Esophagus mucosa (tissue), 1 donor: ENCODE measurements at places on chromosomes 2 and 18.

DNA sequence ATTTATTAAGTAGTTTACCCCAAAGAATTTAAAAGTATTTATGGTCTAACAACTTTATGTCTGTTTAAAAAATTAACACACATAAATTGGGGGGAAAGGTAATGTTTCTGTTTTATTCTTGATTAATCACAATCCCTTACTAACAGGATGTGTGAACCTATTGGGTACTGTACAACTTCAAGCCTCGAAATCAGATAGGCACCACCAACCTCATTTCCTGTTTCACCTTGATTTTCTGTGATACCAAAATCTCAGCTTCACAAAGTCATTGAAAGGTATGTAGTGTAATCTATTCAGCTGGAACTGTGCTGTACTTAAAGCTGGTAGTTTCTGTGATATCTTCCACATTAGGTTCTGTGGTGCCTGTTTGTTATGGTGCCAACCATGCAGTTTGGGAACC, 4.0 kb downstream of the RNMT start:
- ATAC-seq, result no peak

DNA sequence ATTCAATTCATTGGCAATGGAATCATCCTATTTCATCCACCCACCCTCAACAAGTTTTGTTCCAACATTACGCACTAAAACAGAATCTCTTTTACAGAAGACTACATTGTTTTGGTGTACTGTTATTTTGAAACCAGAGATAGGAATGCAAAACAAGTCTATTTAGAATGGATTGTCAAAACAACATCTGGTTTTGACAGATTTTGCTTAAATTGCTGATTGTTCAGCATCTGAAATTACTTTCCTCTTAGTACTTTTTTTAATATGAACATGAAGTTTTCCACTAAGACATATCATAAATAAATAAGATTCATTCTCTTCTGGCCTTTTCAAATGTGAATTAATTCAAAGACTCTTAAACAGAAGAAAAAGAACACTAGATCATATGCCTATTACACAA, 323.9 kb upstream of the TFPI start:
- ATAC-seq, result no peak

GRCh38 chr18:45723567-45724355, at the start of gene SLC14A1:
TSS of gene SLC14A1 (plus strand) at chr18:45724181. CDS start at chr18:45730321, 6,140 bp downstream.
- no peak for ATAC-seq

- no peak for ATAC-seq
These were observed 3.4 kb upstream of the STAMBP start for GRCh38 chr2:73825408-73825807.

- ATAC-seq, result no peak
These were observed 36.7 kb downstream of the MCFD2 start for GRCh38 chr2:46878886-46879285.

DNA sequence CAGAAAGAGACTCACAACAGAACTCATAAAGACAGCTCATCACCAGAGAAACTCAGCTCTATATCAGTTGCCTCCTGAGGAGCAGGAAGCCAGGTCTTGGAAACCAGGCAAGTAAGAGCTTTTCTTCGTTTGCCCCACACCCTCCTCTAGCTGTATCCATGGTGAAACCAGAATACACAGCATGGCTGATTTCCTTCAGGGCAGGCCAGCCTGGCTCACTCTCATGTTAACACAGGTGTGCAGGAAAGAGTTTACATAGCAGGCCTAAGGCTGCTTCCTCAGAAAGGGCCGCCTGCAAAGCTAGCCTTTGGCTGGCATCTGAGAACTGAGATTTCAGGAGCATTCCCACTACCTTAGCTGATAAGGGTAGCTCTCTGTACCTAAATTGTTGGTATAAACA, 65.7 kb downstream of the KLHL14 start:
- ATAC-seq, result no peak

GRCh38 chr18:24397131-24397693, 412 bp downstream of the OSBPL1A start:
- peak; percentile 29 for ATAC-seq
